Activated CD4-positive, alpha-beta T cell treated with anti-CD3 and anti-CD28 coated beads for 36 hours (primary cell): ENCODE measurements at places on chromosomes 2 and 18.

DNA sequence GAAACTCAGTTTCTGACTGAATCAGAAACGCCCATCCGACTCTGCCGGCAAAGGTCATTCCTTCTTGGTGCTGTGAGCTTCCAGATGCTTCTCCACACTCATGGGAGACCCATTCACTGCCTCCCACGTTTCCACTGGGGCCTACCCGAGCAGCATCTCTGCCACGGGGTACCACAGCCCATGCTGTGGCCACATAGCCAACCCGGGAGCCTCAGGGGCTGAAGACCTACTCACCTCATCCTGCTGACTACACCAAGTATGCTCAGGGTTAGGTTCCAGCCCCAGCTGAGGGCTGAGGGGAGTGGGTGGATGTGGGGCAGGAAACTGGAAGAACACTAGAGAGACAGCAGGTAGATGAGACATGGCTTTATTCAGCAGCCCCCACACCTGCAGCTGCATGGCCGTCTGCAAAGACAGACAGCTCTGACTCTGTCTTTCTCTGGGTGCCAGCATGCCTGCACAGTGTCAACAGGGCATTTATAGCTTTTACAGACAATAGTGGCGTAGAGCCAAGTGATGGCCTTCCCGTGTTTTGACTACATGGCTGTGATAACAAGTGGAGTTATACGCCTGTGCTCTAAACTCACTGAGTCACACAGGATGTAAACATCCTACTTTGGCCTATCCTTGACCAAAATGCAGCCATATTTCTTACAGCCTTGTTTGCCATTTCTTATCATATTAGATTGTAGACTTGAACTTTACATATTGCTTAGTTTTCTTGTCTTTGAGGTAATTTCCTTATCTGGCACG lies 16.5 kb upstream of the KLHL23 start:
- no peaks in the 10 kb centered on the region for H3K4me1 ChIP-seq
- DNase-seq: no peak
- H3K36me3 ChIP-seq: no peaks in the 10 kb centered on the region
- H3K27me3 ChIP-seq: no peaks in the 10 kb centered on the region

DNA sequence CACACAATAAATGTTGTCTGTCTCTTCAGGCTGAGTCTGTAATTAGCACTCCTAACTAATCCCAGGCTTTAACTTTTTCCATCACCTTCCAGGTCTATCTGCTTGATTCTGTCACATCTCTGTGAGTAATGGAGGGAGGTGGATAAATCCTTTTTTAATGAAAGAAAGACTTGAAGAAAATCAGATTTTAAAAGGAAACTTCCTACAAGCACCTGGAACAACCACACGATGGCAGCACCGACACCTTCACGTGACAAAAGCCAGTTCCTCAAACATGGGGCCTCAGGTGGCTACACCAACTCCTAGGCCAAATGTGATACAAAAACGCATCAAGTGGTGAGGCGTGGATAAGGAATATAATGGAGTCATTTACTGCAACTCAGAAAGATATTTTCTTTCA lies 41.8 kb downstream of the TGFBRAP1 start:
- H3K4me3 ChIP-seq: no peak overlapping the region
- no peak overlapping the region for H3K27ac ChIP-seq
- no peaks in the 10 kb centered on the region for H3K27me3 ChIP-seq
- H3K36me3 ChIP-seq: peaks cover 44% of the 10 kb centered on the region
- DNase-seq: peak; percentile 68

GRCh38 chr18:49817947-49818346 lies 4.6 kb upstream of the ACAA2 start:
- H3K4me1 ChIP-seq: peaks cover 63% of the 10 kb centered on the region
- H3K36me3 ChIP-seq: peaks cover 11% of the 10 kb centered on the region
- H3K4me3 ChIP-seq: no peak overlapping the region
- H3K27me3 ChIP-seq: no peaks in the 10 kb centered on the region
- no peak overlapping the region for H3K27ac ChIP-seq

DNA sequence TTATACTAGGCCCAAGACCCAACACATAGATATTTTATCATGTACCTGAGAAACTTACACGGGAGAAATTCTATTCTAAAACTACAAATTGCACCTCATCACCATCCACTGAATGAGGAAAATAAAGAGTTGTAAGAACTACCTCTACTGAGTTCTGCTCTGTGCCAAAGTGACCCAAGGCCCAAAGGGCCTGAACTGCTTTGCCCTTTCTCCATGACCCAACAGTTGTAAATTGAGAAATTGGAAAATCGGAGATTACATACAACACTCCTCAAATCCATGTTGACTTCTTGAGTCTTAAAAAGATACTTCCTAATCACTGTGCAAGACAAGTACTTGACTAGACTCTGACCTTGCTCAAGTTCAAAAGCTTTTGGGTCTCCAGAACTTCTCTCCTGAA lies 8.8 kb downstream of the NR4A2 start:
- peaks cover 50% of the 10 kb centered on the region for H3K27me3 ChIP-seq
- H3K4me3 ChIP-seq: no peak overlapping the region
- peaks cover 60% of the 10 kb centered on the region for H3K36me3 ChIP-seq
- no peak overlapping the region for H3K27ac ChIP-seq
- DNase-seq: no peak

GRCh38 chr2:55115761-55116597 lies 65.7 kb upstream of the RTN4 start:
- H3K4me3 ChIP-seq: no peak overlapping the region
- no peak for DNase-seq
- no peaks in the 10 kb centered on the region for H3K36me3 ChIP-seq
- no peak overlapping the region for H3K27ac ChIP-seq

DNA sequence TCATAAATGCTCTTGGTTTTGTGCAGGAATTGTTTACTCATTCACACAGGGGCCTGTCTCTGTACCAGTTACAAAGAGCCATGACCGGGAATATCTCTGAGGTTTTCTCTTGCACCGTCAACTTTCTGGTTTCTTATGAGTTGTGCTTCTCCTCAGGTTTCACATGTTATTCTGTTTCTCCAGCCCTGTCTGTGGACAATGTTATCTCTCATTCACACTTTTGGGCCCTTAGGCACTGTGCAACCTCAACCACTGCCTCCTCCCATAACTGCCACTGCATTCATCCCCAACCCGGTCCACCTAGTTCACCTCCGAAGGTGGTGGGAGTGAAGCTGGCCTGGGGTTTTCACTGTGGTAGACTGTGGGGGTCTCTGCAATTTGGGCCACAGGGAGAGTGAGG lies 22.5 kb upstream of the NEDD4L start:
- no peaks in the 10 kb centered on the region for H3K36me3 ChIP-seq
- peaks cover 7% of the 10 kb centered on the region for H3K27me3 ChIP-seq
- H3K27ac ChIP-seq: no peak overlapping the region
- H3K4me1 ChIP-seq: no peaks in the 10 kb centered on the region
- H3K4me3 ChIP-seq: no peak overlapping the region

GRCh38 chr2:204790076-204790475 lies 244.8 kb downstream of the PARD3B start:
- no peak for DNase-seq
- no peak overlapping the region for H3K4me3 ChIP-seq
- H3K27me3 ChIP-seq: no peaks in the 10 kb centered on the region
- H3K27ac ChIP-seq: no peak overlapping the region

- H3K4me3 ChIP-seq: no peak overlapping the region
- DNase-seq: no peak
- peaks cover 10% of the 10 kb centered on the region for H3K27me3 ChIP-seq
- no peak overlapping the region for H3K27ac ChIP-seq
- no peaks in the 10 kb centered on the region for H3K36me3 ChIP-seq
Measured at GRCh38 chr2:215068399-215068798, 70.0 kb downstream of the ABCA12 start.

DNA sequence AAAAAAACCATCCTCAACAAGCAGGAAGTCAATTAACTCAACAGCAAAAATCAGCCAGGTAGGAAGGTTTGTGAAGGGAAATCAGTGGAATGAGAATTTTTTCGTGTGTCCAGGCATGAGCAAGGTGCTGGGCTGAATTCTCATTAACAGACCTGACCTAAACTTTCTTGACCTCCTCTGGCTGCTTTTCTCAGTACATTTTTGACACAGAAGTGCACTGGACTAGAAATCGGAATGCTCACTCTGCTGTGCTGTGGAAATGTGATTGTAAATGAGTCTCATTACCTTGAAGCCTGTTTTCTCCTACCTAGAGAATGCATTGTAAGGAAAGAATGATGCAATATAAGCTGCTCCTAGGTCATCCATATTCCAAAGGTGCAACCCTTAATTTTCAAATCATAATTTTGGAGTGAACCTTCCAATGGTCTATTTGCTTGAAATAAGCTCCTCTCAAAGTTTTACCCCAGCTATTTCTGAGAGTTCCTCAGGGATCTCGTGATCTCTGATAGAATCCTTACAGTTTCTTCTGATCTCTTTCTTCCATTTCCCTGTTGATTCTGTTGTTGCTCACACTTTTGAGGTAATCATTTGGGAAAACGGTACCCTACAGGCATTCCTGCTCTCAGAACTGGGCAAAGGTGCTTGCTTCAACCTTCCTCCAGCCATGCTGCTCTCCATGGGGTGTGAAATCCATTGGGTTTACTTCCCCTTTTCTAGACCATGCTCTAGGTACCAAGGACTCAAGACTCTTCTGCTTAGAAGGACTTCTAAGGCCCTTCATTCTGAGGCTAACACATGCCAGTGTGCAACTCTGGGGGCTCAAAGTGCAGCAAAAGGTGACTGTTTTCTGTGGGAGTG lies 104.9 kb upstream of the ITPRID2 start:
- H3K27ac ChIP-seq: no peak overlapping the region
- peaks cover 19% of the 10 kb centered on the region for H3K4me1 ChIP-seq
- no peak overlapping the region for H3K4me3 ChIP-seq
- H3K36me3 ChIP-seq: no peaks in the 10 kb centered on the region
- DNase-seq: no peak
- peaks cover 11% of the 10 kb centered on the region for H3K27me3 ChIP-seq

- H3K4me1 ChIP-seq: peaks cover 37% of the 10 kb centered on the region
- H3K36me3 ChIP-seq: no peaks in the 10 kb centered on the region
- H3K27ac ChIP-seq: no peak overlapping the region
- no peak overlapping the region for H3K4me3 ChIP-seq
- no peak for DNase-seq
Measured at GRCh38 chr2:203882551-203882950, 15.0 kb downstream of the CTLA4 start.

- peaks cover 5% of the 10 kb centered on the region for H3K36me3 ChIP-seq
- H3K27me3 ChIP-seq: no peaks in the 10 kb centered on the region
- no peak overlapping the region for H3K27ac ChIP-seq
- H3K4me3 ChIP-seq: no peak overlapping the region
- no peaks in the 10 kb centered on the region for H3K4me1 ChIP-seq
Measured at GRCh38 chr2:8892111-8892510, 54.7 kb upstream of the KIDINS220 start.

DNA sequence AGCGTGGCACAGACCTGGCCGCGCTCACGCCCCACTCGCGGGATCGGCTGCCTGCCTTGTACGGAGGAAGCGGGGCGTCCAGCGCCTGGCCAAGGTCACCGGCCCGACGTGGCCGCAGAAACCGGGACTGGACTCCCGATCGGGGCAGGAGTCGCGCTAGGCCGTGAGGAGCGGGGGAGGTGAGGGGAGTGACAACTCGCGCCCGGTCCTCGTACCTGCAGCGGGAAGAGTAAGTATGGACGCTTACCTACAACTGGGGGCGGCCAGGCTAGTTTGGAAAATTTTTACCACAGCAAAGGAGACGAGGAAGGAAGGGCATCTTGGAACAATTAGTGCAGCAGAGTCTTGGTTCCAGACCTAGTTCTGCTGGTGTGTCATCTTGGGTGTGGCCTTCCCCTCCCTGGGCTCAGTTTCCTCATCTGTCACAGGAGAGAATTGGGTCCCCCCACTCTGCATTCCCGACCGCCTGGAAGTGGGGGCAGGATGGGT lies 693 bp downstream of the UBE2F start:
- peak overlapping the region; percentile 88 for H3K27ac ChIP-seq
- H3K36me3 ChIP-seq: peaks cover 13% of the 10 kb centered on the region
- DNase-seq: peak; percentile 40
- no peaks in the 10 kb centered on the region for H3K27me3 ChIP-seq
- H3K4me1 ChIP-seq: peaks cover 38% of the 10 kb centered on the region

DNA sequence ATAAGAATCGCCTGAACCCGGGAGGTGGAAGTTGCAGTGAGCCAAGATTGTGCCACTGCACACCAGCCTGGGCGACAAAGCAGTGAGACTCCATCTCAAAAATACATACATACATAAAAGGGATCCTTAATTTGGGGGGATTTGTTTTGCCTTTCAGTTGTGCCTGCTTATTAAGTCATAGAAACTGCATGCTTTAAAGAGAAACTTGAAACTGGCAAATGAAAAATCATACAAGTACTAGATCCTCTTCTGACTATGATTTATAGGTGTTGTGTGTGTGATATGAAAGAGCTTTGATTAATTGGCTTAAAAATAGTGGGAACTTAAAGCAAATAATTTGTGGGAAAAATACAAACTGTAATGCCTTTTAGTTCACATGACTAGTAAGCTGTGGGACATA lies 963.7 kb downstream of the CNTNAP5 start:
- H3K4me3 ChIP-seq: no peak overlapping the region
- H3K36me3 ChIP-seq: no peaks in the 10 kb centered on the region
- no peak overlapping the region for H3K27ac ChIP-seq
- no peaks in the 10 kb centered on the region for H3K4me1 ChIP-seq
- no peaks in the 10 kb centered on the region for H3K27me3 ChIP-seq
- no peak for DNase-seq
